ENCODE measurements at places on chromosomes 2 and 18.

DNA sequence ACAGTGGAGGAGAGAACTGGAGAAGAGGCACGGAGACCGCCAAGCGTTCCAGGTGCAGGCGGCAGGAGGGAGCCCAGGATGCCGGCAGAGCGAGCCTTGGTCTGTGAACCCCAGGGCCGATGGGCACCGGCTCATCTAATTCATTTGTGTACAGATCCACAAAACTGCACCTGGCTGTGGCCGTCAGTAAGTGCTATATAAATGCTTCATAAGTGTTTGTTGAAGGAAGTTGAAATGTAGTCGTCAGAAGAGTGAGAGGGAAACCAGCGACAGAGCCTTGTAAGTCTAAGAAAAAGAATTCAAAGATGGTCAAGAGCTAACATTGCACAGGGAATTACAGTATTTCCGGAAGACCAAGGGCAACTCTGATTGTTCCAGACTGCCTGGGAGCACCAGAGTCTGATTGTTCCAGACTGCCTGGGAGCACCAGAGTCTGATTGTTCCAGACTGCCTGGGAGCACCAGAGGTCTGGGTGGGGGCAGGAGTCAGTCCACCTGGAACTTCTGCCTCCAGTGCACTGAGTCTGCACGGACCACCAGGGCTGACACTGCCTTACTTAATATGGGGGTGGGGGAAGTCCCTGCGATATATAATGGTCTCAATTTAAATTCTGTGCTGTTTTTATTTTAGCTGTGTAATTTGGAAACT lies 112.3 kb downstream of the BCL2 start:
- no peak for DNase-seq

DNA sequence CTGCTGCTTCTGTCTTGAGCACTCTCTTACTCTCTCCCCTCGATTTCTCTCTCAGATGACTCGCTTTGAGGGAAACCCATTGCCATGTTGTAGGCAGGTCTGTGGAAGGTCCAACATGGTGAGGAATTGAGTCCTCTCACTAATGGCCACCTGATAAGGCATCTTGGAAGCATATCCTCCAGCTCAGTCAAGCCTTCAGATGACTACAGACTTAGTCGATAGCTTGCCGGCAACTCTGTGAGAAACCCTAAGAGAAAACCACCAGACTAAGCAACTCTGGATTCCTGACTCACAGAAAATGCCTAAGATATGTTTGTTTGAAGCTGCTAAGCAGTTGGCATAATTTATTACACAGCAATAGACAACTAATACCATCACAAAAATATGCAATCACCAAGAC lies 51.2 kb downstream of the WDR75 start:
- no peak for DNase-seq

GRCh38 chr18:50970006-50970405 lies 2.2 kb downstream of the ELAC1 start:
- no peak for DNase-seq

- no peak for DNase-seq
Measured at GRCh38 chr2:232600053-232600773, 33.2 kb upstream of the EFHD1 start.

- no peak for DNase-seq
Measured at GRCh38 chr18:955384-956066, 50.9 kb downstream of the ADCYAP1 start.

DNA sequence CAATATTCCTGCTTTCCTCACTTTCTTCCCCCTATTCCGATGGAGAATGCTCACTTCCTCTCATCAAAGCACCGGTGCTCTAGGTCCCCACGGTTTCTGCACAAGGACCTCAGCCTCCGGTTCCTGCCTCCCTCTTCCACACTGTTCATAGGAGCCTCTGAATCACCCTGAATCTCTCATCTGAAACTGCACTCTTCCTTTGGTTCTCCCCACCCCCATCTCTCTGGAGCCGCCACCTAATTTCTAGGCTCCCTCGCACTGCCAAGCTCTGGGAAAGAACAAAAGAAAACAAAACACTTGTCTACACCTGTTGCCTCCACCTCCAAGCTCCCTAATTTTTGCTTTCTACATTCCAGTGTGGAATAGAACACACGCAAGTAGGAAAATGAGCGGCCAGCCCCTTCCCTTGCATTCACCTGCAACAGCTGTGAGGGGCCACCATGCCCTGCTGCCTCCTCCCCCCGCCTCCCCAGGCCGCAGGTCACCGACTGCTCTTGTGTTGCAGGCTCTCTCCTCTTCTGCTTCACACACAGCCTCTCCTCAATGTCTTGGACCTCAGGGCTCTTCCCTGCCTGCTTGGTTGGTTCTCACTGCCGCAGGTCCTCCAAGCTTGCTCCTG lies 9.6 kb downstream of the FBXO15 start:
- no peak for DNase-seq

DNA sequence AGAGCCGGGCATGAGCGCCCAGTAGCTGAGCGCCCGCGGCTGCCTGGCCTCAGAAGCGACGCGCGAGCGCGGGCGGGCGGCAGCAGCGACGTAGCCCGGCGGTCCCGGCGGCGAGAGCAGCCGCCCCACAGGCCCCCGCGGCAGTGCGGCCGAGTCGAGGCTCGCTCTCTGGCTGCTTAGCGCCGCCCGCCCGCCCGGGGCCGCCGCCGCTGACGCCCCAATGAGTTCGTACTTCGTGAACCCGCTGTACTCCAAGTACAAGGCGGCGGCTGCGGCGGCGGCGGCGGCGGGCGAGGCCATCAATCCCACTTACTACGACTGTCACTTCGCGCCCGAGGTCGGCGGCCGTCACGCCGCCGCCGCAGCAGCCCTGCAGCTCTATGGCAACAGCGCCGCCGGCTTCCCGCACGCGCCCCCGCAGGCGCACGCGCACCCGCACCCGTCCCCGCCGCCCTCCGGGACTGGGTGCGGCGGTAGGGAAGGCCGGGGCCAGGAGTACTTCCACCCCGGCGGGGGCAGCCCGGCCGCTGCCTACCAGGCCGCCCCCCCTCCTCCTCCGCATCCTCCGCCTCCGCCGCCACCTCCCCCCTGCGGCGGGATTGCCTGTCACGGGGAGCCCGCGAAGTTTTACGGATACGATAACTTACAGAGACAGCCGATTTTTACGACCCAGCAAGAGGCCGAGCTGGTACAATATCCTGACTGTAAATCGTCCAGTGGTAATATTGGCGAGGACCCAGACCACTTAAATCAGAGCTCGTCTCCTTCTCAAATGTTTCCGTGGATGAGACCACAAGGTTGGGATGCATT lies 847 bp downstream of the HOXD8 start:
- DNase-seq: peak; percentile 17

- DNase-seq: no peak
Measured at GRCh38 chr18:14747513-14748474, at the start of gene ANKRD30B. ANKRD30B (plus strand) TSS chr18:14748172; CDS start chr18:14748420, 248 bp downstream.

DNA sequence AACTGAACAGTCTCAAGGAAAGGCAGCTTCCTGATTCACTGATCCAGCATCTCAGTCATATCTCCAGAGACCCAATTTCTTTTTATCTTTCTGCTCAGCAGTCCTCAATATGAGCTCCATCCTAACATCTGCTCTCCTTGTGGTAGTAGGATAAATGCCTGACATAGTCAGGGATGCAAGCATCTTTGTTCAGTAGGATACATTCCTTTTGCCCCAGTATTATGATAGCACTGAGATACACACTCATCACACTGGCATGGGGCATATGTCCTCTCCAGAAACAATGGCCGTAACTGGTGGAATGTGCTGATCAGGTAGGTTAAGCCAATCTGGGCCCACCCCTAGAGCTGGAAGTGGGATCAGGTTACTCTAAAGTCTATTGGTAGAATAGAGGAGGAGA lies 207.2 kb downstream of the ETAA1 start:
- DNase-seq: no peak

DNA sequence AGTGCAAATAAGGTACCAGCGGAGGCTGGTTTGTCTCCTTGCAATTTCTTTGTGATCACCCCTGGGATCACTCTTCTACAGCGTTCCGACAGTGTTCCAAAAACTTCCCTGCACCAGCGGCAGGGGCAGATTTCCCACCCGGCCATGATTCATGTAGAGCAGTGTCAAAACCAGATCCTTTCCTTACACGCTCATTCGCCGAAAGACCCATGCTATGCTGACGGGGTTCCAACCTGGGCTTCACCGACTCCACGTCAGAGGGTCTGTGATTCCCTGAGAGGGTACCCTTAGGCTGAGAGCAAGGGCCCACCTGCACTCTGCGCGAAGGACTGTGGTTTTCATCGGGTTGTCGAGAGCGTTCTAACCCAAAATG lies 423 bp upstream of the TTC27 start:
- peak; percentile 5 for DNase-seq

DNA sequence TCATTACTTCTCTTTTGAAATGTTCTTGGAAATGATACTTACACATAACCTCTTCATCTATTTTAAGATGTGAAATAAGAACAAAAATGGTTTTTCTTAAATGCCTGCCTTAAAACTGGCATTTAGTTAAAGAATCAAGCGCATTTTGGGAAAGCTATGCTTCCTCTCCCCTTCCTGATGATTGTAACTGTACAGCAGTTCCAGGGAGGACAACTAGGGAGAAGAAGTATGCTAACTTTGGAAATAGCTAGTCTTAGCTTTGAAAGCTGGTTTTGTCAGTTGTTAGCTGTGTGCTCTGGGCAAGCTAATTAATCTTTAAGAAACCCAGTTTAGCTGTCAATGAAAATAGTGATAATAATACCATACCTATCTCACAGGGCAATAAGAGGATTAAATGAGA lies 8.4 kb upstream of the ADCYAP1 start:
- DNase-seq: no peak

DNA sequence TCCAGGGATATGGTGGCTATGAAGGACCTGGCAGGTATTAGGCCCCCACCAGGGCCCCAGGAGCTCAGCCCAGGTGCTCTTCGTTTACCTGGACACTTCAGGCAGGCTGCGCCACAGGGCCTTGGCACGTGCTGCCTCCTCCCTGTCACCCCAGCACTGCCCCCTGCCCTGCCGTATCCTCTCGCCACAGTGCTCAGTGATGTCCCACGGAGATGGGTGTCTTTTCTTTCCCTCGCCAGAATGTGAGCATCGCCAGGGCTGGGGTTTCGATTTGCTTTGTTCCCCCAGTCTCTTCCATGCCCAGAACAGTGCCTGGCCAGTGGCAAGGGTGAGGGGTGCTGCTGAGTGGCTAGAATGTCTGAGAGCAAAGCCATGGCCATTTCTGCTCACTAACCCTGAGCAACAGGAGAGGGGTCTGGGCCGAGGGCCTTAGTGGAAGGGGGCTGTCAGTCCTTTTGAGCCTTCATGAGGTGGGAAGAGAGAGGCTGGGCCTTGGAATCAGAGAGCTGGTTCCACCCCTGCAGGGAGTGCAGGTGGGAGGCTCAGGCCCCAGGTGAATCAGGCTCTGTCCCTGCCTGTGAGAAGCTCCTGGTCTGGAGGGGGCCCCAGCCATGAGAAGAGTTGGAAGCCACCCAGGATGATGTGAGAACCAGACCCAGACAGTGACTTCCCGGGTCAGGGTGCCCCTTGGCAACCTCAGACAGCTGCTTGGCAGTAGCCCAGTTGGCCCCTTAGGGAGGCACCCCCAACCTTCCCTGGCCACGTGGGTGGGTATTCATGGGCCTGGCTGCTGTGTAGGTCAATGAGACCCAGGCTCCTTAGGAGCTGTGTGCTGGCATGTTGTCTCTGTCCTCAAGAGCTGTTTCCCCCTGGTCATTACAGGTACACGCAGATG lies 129.9 kb upstream of the HS6ST1 start:
- DNase-seq: no peak

GRCh38 chr2:46010925-46011490 lies 286.2 kb upstream of the EPAS1 start:
- DNase-seq: no peak

DNA sequence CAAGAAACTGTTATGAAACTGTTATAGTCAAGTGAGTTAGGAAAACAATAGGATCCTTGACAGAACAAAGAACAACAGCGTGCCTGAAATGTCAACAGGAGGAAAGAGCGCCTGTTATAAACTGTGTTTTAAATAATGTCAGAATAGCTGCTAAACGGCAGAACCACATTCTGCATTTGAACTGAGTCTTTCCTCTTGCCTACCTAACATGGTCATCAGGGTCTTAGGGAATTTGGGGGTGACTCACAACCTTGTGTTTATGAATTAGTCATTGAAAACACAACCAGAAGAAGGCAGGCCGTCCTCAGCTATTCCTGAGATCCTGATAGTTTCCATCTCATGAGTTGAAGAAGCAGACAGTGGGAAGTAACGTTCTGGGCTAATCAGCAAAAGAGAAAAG lies 222.0 kb upstream of the FN1 start:
- DNase-seq: no peak

DNA sequence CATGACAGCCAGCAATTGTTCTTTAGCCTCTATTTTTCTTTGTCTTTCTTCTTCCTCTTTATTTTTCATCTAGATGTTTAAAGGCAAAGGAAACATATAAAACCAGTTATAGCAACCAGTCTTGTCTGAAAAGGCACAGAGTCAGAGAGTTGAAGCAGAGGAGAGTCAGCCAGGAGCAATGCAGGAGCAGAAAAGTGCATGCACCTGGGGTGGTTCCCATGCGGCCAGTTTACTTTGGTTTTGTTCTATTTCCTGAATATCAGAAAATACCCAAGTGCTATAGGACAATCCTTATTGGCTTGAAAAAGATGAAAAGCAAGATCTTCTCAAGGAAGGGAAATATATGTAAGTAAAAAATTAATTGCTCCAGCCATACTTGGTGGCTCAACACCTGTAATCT lies 44.9 kb downstream of the CFAP210 start:
- no peak for DNase-seq
